NCI-H2081 (cell line): ENCODE measurements at places on chromosomes 7 and 10.

- no peak for DNase-seq
Observed at GRCh38 chr7:36208426-36208825, 55.4 kb downstream of the EEPD1 start.

DNA sequence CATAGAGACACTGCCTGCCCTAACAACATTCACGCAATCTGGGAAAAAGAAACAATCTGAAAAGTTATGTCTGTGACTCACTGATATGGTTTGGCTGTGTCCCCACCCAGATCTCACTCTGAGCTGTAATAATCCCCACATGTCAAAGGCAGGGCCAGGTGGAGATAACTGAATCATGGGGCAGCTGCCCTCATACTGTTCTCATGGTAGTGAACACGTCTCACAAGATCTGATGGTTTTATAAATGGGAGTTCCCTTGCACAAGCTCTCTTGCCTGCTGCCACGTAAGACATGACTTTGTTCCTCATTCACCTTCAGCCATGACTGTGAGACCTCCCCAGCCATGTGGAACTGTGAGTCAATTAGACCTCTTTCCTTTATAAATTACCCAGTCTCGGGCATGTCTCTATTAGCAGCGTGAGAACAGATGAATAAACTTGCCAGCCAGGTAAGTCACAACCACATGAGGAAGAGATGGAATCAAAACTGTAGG lies 341.5 kb upstream of the AOAH start:
- no peak for DNase-seq

- DNase-seq: no peak
Observed at GRCh38 chr10:246431-246830, 111.2 kb downstream of the ZMYND11 start.

DNA sequence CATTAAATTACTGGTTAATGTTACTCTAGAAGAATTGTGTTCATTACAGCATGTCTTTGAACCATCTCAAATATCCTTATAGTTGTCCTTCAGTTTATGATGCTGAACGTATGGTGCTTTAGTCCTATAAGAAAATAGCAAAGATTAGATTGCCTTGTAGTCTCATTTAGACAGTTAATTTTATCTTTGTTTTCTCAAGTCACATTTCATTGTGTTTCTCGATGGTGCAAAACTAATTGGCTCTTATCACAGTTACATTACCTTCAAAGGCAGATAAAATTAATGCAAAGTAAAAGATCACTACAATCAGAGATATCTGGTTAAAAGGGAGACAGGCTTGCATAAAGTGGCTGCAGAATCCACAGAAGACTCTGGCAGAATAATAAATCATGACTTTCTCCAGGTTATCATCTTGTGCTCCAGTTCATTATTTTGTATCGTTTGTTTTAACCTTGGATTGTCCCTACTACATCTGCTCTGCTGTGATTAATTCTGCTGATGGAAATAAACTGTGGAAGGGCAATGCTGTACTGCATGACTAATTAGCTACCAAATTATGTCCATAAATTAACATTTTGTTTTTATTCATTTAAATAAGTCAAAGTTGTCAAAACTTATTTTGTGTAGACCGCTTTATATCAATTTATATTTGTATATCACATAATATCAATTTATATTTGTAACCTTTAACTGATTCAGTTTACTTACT lies 24.2 kb downstream of the PRPS1L1 start:
- DNase-seq: no peak

DNA sequence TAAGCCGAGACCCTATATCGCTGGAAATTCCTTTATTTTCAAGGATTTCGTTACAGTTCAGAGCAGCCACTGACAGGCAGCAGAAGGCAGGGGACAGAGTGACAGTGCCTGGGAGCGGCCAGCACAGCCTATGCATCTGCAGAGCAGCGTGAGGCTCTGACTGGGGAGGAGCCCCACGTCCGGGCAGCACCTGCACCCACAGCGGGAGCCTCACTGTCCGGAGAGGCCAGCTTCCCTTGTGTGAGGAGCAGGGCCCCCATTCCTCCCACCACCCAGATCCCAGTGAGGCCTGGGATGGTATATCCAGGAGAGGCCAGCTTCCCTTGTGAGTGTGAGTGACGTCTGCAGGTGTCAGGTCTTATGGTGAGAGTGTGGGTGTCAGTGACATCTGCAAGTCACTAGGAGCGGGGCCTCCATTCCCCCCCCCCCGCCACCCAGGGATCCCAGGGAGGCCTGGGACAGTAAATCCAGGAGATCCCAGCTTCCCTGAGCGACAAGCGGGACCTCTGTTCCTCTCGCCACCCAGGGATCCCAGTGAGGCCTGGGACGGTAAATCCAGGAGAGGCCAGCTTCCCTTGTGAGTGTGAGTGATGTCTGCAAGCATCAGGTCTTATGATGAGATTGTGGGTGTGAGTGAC lies 259.1 kb downstream of the PTPRN2 start:
- DNase-seq: no peak

GRCh38 chr10:58360412-58361004 lies 24.7 kb upstream of the TFAM start:
- DNase-seq: no peak

- no peak for DNase-seq
Observed at GRCh38 chr10:36761121-36761520, 364.3 kb upstream of the ANKRD30A start.

DNA sequence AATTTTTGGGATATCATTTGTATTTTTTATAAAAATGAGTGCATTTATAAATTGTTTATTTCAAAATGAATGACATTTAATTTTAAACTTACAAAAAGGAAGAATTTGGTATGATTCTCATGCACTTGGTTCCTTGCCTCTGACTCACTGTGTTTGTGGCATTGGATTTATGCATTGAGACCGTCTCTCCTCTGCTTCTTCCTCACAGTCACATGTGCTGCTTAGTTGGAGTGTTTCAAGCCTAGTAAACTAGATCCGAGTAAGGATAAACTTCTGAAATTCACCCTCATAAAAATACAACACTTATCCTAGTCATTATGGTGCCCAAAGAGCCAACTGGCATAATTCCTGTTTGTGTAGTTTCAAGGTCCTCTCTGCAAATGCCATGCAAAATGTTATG lies 19.1 kb upstream of the FZD8 start:
- DNase-seq: no peak

DNA sequence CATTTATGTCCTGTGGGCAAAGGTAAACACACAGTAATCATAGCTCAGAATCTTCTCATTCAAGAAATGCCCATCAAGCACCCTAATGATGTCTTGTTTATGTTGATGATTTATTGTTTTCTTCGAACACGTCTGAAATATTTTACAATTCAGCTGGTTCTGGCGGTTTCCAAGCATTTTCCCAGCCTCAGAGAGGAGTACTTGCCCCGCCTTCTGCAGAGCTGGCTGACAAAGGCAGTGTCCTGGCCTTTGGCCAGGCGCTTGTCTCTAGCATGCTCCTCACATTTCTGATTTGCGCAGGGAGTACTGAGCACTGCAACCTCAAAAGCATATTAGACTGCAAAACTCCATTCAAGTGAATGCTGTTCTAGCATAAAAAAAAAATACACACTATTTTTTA lies 314.2 kb upstream of the GNAI1 start:
- peak; percentile 8 for DNase-seq

GRCh38 chr10:120229641-120230040 lies 227.4 kb upstream of the PLPP4 start:
- DNase-seq: no peak

GRCh38 chr7:51455948-51456347 lies 139.3 kb upstream of the COBL start:
- DNase-seq: peak; percentile 23

DNA sequence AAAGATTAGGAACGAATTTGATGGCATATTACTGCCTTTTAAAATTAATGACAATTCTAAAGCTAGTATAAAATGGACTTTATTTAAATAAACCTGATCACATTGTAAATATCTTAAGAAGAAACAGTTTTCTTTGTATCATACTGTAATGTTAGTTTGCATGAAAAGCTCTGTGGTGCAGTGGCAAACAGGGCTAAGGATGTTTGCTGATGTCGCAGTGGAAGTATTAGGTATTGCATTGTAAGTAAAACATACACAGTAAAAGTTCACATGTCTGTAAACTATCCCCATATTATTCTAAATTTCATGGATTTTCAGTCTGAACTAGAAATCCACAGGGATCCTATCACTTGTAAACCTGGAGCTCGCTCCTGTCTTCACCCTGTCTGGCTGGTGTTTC lies 252.6 kb upstream of the ZNF32 start:
- no peak for DNase-seq

DNA sequence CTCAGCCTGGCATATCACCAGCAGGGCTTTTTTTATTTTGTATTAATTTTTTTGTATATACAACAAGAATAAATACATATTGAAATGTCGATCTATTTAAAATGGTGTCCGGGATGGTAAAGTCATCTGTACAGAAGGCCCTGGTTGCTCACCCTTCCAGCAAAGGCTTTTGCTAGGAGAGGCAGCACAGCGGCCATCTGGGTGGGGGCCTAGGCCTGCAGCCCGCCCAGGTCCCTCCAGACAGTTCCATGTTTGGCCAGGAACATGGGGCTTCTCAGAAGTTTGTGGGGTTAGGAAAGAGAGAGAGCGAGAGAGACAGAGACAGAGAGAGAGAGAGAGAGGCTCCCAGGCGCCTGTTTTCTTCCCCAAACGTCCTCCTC lies 152.6 kb upstream of the LYZL2 start:
- no peak for DNase-seq

GRCh38 chr7:98225913-98226614 lies 14.8 kb downstream of the BHLHA15 start:
- no peak for DNase-seq

- DNase-seq: no peak
Observed at GRCh38 chr7:150524018-150524417, 9.3 kb downstream of the GIMAP7 start.

DNA sequence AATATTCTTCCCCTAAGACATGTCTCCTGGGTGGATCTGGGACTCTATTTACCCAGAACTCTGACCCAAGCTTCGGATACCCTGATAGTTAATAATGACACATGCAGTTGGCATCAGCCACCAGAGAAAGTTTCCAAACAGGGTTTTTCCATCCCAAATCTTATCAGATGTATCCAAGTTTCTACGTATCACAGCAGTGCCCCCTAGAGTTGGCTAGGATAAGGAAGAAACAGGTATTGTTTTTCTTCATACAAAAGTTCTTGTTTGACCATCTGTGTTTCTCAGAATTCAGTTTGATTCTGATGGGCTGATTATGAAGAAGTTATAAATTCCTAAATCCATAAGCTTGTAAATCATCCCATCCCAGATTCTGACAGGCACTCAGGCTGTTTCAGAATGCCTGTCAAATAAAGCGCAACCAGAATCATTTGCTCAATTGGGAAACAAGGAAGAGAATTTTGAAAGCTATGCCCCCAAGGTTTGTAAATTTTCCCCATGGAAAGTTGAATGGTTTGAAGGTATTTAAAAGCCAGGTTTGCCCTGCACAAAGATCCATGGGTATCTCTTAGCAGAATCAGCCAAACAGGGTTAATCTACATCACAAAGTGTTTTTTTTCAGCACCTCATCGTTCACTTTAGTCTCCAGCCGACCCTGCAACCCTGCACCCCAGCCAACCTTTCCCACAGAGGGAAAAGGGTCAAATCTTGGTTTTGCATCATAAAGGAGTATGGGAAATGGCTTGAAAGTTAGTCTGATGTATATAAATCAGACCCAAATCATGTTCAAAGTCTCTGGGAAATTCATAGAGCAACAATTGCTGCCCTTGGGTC lies 47.4 kb downstream of the NRAP start:
- no peak for DNase-seq

DNA sequence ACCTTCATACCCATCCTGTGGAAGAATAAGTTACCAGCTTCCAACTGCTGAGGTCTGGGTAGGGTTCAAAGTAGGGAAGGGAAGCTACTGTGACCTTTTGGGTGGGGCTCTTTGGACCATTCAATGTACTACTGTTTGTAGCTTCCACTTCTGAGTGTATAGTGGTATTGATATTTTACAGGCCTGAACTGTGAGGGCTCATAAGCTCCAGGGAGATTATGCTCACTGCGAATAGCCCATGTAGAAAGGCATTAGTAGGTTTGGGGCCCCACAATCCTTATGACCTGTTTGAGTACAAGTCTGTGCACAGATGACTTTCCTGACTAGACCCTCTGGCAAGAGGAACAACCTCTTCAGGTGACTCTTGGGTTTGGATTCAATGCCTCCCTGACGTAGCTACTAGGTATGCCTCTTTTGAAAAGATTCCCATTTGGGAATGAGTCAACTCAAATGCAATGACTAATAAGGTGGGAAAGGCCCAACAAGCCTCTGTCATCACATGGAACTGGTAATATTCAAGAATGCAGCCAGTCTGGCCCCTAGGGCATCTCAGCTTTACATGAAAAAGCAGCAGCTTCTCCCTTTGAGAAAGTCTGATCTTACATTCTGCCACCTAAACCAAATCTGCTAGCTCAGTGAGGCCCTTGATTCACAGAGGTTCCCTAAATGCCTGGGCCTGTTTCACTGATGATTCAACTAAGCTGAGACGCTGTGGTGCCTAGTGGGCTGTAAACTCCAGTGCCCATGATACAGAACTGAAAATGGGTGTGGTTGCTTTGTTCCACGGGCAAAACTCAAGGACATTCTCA lies 79.8 kb downstream of the ABI1 start:
- DNase-seq: no peak

- DNase-seq: no peak
Observed at GRCh38 chr7:122442929-122443328, 138.4 kb upstream of the FEZF1 start.

DNA sequence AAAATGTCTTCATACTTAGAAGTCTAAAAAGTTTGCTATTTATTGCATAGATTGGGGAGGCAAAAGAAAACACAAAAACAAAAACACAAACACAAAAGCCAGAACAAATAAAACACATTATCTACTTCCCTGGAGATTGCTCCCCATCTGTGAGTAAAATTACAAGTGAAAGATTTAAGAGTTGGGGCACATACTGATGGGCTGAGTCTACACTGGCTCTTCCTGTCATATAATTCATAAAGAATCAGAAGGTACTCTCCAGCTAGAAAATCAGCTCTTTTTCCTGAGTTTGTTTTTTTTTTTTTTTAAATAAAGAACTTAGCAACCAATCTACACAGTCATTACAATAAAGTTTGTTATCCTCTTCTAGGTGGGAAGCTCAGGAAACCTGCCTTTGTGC lies 192.4 kb upstream of the LRRN3 start:
- DNase-seq: no peak

DNA sequence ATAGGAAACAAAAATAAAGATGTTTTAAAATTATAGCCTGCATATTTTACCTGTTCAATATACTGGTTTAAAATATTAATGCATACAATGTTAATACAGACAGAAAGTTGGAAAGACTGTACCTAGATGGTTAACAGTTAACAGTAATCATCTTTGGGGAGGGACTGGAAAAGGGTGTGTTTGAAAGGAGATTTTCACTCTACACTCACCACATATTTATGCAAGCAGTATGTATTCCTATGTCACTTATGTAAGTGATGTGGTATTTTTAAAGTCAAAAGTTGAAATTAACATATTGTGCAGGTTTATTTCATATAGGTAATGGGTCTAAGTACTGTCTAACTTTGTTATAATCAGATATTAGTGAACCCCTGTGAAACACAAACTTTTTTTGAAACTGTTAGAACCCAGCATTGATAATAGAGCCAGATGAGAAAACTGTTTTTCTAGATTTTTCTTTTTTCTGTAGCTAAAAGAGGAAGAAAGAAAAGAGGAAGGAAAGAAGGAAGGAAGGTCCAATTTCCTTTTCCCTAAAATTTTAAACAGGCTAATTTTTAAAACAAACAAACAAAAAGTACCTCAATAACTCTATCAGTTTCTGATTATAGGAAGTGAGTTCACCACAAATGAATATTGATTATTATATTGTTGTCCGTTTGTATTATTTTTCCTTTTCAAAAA lies 9.0 kb upstream of the STARD3NL start:
- no peak for DNase-seq

- DNase-seq: no peak
Observed at GRCh38 chr7:102255501-102255900, 31.2 kb upstream of the SH2B2 start.
